Activated T-helper 1 cell treated with anti-CD3 and anti-CD28 coated beads, Interleukin-2, amount 50 U/mL, for 16 hours (primary cell): ENCODE measurements at places on chromosomes 4 and X.

GRCh38 chrX:110381216-110381615, 22.6 kb downstream of the RTL9 start:
- DNase-seq = no peak

- no peak for DNase-seq
These were observed 13.6 kb upstream of the TCEAL4 start for GRCh38 chrX:103571726-103572125.

DNA sequence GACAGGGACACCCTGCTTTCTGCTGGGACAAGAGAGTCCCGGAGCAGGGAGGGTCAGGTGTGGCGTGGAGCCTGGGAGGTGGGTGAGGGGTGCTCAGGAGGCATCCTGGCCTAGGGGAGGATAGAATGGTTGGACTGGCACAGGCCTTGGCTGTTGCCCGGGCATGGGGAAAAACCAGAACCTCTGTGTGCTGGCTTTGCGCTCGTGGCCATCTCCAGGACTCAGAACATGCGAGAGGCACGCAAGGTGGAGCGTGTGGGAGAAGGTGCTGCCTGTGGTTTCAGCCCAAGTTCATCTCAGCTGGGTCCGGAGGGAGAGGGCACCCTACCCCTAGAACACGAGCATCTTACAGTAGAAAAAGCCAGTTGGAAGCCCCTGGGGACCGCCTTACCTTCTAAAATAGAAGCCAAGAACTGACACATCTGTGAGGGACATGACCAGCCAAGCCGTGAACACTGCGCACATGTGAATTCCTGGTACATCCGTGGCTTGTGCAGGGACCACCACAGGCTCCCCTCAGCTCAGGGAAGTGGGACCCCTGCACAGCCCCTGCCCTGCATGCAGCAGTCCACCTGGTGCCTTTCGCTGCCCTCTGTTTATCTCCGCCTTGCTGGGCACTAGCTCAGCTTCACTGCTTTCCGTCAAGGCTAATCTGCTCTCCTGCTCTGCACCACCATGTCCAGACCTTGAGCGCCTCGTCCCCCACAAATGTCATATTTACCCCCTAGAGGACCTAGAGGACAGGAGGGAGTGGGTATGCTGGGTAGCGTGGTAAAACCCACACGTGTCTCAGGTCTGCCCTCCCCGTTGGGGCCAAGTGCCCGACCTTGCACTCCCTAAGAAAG, 13.5 kb downstream of the MSANTD1 start:
- no peak for DNase-seq

DNA sequence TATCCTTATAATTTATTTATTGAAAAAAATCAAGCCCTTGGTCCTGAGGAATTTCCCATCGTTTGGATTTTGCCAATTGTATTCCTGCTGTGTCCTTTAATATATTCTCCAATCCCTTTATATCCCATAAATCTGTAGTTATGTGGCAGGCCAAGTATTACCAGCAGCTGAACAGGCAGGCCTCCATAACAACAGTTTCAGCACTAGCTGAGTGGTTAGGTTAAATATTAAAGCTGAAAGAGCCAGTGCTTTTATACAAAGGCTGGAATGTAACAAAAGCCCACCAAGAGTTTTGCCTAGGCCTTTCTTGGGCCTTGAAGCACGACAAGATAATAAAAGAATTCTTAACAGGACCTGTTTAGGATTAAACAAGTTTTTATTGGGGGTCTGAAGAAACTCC, 366.6 kb upstream of the GALNT7 start:
- DNase-seq = no peak

DNA sequence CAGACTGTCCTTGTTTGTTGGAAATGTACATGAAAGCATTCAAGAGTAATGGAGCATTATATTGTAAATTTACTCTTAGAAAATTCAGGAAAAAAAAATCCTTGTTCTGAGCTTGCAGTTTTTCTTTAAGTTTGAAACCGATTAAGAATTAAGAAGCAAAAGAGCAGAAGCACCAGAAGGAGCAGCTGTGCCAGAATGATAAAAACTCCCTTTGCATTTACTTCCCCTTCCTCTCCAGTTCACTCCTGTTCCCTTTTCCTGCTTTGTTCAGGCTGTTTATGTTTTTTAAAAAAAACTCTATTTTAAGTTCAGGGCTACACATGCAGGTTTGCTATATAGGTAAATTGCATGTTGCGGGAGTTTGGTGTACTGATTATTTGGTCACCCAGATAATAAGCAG, 90.3 kb downstream of the ATOH1 start:
- no peak for DNase-seq

DNA sequence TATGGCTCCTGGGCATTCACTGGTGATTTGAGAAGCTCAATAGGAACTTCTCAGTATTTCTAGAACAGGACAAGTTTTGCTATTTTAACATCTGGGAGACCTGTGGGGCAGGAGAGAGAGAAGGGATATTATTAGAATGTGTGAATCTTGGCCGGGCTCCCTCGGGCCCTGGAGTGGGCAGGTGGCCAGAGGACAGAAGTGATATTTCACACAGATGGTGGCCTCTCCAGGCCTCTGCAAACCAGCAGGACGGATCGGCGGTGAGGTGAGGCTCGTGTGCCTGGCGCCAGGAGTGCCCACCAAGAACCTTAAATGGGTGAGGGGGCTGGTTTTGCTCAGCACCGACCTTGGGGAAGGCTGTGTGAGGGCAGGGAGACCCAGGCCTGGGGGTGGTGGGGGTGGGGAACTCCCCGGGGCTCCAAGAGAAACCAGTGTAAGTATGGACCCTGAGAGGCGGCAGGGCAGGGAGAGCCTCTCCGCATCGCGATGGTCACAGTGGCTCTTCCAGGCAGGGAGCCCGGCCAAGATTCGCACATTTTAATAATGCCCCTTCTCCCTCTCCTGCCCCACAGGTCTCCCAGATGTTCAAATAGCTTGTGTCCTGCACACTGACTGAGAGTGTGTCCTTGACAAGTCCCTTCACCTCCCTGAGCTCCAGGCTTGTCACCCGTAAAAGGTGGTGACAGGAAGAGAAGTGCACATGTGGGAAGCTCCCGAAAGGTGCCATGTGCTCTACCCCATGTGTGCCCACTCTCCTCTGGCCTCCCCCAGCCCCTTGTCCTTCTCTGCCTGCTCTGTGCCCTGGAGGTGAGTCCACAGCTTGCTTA, 64.9 kb downstream of the SORCS2 start:
- no peak for DNase-seq

DNA sequence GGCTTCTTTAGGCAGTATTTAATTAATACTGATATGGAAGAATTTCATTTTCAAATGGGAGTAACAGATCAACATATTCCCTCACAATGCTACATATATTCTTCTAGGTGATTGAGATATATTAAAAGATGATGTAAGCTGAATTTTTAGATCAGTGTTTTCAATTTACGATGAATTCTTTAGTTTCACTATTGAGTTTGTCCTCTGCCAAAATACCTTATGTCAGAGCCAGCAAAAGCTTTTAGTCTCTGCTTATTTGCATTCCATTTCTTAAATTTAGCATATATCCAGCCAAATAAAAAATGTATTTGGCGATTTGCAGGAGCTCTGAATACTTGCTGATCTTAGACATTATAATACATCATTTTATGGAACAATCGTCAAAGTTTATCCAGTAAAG, 144.3 kb downstream of the MOSPD2 start:
- no peak for DNase-seq

GRCh38 chrX:40300286-40300890, 202.6 kb upstream of the BCOR start:
- no peak for DNase-seq

- DNase-seq = no peak
These were observed 60.0 kb downstream of the SLC9B1 start for GRCh38 chr4:102959496-102959895.

GRCh38 chr4:81648576-81649275, 177.0 kb upstream of the RASGEF1B start:
- DNase-seq = no peak

GRCh38 chr4:55143858-55144257, 18.5 kb upstream of the KDR start:
- no peak for DNase-seq
